ENCODE measurements at places on chromosomes 1 and 21. TPM values are rescaled to one million over a fixed set of nuclear protein-coding genes. Genes with fewer than 3 reads are reported as not detected.

- no peak for DNase-seq
Measured at GRCh38 chr1:65146908-65147423, 1.0 kb upstream of the AK4 start.

DNA sequence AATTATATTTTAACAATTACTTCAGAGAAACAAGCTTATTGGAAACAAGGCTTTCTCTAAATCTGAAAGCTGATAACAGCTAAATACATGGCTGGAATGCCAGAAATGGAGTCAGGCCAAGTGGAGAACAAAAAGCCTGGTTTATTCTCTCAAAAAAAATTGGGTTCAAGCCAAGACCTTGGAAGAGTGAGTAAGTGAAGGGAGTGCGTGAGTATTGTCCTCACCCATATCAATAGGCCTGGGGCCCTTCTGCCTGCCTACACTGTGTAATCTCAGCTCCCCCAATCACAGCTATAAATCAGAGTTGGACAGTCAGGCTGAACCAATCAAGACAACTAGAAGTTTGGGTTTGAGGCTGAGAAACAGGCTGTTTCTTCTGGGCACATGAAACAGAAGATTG is 7.4 kb downstream of the KYAT3 start:
- peak; percentile 51 for DNase-seq

- no peak for DNase-seq
Measured at GRCh38 chr1:111270771-111271463, 19.7 kb upstream of the CHIA start.

DNA sequence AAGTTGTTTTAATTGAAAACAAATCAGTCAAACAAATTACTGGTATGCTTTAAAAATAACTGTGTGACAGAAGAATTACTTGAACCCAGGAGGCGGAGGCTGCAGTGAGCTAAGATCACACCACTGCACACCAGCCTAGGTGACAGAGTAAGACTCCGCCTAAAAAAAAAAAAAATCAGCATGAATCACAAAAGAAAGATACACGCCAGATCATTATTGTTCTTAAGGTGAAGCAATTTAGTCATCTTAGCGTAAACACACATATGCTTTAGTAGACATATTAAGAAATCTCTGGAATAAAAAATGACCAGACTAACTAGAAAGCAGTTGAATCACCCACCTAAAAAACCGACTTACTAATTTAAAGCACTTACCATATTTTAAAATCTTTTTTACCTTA is 20.2 kb downstream of the RERE start:
- no peak for DNase-seq

- no peak for DNase-seq
Measured at GRCh38 chr1:209924390-209924789, 13.6 kb upstream of the SYT14 start.

DNA sequence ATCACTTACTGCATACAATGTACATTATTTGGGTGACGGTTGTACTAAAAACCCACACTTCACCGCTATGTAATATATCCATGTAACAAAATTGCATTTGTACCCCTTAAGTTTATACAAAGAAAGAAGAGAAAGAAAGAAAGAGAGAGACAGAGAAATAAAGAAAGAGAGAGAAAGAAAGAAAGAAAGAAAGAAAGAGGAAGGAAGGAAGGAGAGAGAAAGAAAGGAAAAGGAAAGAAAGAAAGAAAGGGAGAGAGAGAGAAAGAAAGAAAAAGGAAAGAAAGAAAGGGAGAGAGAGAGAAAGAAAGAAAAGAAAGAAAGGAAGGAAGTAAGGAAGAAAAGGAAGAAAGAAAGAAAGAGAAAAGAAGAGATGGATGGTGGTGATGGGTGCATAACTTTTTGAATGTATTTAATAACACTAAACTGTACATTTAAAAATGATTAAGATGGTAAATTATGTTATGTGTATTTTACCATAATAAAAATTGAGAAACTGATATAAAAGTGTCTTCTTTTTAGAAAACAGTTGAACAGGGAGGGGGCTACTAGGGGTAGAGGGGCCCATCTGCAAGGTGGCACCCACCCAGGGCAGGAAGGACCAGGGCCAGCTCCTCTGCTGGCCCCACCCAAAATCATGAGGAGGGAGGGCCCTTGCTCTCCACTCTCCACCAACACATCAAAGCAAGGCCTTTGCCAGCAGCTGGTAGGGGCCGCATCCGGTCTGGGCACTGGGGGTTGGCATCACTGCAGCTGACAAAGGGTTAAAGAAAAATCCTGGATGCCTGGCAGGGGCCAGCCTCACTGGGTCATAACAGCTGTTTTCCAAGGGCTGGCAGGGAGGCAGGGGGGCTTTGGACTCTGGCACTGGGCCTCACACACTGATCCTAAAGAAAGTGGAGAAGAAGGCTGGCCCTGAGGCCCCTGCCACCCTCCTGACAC is 153.9 kb upstream of the EDN2 start:
- no peak for DNase-seq

- no peak for DNase-seq
Measured at GRCh38 chr1:31531177-31531999, 44.9 kb upstream of the TINAGL1 start.

- no peak for DNase-seq
Measured at GRCh38 chr1:219564109-219564508, 48.8 kb downstream of the ZC3H11B start.

GRCh38 chr1:101145449-101145820 is 91.4 kb upstream of the S1PR1 start:
- no peak for DNase-seq

DNA sequence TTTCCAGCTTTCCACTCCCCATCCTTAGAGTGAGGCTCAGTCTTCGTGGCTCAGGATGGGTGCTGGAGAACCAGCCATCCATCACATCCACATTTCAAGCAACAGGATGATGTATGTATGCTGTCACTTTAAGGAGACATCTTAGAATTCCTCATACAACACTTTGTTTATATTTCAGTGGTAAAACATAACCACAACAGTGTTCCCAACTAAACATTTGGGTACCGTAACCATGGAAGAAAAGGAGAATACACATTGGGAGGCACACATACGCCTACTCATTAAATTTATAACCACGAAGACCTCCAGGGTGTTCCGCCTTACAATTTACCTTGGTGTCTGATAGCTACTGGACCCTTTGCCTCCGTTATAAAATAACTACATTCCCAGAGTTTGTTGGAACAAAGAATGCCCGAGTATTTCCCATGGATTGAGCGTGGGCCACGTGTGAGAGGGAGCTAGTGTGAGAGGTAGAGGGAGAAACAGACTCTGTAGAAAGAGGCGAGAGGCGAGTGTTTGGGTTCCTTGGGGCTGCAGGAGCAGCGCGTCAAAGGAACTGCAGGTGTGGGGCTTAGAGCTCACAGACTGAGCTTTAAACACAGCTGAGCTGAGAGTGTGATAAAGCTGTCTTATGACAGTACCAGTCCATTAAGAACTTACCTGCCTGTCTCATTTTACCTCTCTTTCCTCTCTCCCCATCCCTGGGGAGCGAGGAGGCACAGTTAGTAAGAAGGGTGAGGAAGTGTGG is 111.5 kb upstream of the USP24 start:
- no peak for DNase-seq

DNA sequence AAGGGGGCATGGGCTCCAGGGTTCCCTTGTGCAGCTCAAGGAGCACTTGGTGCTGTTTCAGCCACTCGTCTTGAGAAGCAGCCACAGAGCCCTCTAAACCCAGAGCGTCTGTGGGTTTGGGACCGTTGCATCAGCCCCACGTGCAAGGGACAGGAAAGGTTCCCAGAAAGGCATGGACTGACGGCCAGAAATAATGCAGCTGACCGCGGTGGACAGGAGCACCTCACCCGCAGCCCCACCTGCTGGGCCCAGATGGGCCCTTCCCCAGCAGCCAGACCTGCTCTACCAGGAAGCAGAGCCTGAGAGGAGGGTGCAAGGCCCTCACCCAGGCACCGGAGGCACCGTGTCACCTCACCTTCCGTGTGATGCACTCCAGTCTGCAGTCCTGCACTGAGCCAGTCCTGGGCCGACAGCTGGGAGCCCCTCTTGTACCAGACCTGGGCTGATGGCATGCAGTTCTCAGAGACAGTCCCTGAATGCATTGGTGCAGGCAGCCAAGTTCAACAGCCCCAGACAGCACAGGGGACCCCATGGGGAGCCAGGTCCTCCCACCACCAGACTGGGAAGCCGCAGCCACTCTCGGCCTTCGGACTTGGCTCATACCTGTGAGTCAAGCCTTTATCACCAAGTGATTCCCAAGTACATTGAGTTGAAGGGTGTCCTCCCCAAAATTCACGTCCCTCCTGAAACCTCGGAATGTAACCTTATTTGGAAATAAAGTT is 4.8 kb upstream of the TFF3 start:
- no peak for DNase-seq

DNA sequence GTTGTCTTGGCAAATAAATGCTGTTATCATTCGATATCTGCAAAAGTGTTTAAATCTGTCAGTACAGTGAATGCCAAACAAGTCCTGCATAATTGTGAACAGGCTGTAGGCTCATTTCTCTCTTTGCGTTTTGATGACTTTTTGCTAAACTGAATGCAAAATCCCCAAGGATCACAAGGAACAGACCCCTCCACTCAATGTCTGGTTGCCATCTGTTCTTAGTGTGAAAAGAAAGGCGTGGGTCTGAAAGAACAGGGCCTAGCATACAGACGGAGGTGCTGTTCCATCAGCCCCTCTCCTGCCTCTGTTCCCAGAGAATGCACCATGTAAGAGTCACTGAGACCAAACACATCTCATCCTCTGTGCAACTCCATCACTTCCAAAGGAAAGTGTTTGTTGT is 40.4 kb downstream of the EIF2B3 start:
- no peak for DNase-seq

GRCh38 chr21:26597031-26597430 is 23.9 kb upstream of the CYYR1 start:
- DNase-seq = no peak

DNA sequence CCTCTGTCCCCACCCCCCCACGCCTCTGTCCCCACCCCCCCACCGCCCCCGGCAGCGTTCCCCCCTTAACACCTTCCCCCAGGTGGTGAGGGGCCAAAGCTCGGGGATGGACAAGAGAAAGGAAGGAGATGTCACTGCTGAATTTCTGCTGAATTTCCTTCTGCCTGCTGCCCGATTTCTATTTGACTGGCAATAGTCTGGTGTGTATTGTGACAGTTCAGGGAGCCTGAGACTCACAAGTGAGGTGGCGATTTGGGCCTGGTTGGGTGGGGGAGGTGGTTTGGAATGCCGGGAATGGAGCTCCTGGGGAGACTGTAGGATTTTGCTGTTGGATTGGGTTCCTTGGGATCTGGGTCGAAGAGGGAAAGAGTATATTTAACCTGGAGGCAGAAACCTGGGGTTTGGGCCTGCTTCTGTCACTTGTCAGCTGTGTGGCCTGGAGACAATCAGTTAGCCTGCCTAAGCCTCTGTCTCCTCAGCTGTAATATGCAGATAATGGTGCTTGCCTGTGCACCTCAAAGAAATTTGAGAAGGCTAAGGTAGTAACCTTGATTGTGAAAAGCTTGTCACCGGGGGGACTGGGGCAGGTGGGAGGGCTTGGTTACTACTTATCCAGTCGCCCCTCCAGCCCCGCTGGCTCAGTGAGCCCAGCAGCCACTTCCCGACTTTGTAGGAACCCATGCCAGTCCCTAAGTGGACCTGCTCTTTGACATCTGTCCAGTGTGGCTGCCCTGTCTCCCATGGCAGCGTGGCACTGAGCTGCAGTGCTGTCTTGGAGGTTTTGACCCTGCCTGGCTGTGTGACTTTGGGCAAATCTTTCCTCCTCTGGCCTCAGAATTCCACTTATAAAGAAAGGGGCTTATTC is 7.7 kb upstream of the LMNA start:
- no peak for DNase-seq

DNA sequence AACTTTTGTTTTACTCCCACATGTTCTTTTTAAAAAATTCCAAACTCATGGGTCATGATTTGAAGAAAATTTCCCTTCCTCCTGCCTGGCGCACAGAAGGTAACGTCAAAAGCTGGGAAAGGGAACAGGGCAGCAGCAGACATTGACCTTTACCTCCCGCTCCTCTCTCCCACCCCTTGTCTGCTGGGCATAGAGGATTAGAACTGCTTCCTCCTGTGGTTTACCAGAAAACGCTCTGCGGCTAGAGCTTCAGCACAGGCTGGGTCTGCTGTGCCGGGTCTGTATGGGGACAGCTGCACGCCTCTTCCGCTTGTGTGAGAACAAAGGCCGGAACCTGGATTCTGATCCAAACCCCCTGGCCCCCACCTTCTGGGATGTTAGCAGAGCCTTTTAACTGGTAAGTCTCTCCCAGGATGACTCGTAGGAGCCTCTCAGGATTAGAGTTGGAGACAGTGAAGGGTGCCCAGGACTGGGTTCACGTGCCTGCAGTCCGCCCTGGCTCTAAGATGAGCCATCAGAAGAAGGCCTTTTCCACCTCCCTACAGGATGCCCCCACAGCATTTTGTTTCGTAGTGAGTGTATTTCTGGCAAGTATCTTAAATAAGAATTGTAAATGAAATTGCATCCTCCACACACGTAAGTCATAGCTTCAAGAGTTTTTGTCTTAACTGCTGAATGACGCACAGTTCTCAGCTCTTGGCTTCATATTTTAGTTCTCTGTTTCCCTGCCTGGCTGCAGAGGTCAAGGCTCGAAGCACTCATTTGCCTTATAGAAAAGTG is 5.2 kb downstream of the H6PD start:
- no peak for DNase-seq

GRCh38 chr1:6148497-6149241 is 31.5 kb downstream of the CHD5 start:
- DNase-seq = peak; percentile 63

DNA sequence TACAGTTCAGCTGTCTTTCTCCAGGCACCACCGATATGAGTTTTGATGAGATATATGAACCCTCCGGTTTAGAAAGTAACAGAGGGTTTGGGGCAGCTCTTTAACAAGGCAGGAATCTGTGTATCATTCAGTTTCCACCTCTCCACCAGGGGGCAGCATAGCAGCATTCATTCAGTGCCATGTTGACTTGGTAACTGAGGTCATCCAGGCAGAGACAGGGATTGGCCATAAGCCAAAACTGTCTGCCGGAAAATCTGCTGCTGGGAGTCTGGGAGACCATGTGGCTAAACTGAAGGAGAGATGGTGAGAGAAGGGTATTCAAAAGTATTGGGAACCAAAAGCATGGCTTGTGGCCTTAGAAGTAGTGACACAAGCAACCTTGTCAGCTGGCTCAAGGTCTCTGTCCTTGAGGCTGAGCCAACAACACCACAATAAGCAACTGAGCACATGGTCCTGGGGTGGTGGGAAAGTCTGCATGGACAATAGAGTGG is 98.5 kb downstream of the LMX1A start:
- DNase-seq = peak; percentile 40

GRCh38 chr1:42043811-42044210 is 109.4 kb upstream of the GUCA2B start:
- no peak for DNase-seq

DNA sequence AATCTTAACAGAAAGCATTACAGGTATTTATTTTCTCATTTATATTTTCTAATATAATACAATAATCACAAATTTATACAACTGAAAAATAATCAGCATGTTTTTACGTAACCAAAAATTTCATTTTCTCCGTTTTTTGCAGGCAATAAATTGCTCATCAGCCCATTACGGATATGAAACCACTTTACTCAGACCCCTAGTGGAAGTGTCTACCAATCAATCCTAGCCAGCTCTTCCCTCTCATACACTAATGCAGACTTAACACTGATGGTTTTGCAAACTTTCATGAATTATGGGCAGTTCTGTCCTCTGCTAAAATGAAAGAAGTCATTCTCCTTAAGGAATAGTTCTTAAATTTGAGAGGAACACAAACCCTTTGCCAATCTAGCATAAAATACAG is 124.7 kb downstream of the EIF4G3 start:
- DNase-seq = no peak

The TLCD4 gene
- total RNA-seq = 6.2 TPM

The YTHDF2 gene
- total RNA-seq = 137 TPM

The DNAI4 gene
- total RNA-seq = 8.9 TPM

The HECTD3 gene
- total RNA-seq = 32.3 TPM

The CELA2A gene
- total RNA-seq = not detected

The P3H1 gene
- total RNA-seq = 105 TPM

The AGMAT gene
- total RNA-seq = 0.25 TPM

All from mesothelial cell of epicardium (in vitro differentiated cells).